Posterior vena cava (tissue), 2 donors: ENCODE measurements at places on chromosomes 5 and 9. TPM values are rescaled to one million over a fixed set of nuclear protein-coding genes. Genes with fewer than 3 reads are reported as not detected.

SNCAIP gene
- 4.1 TPM for total RNA-seq

CCDC192 gene
- not detected for total RNA-seq

PCDHA13 gene
- not detected for total RNA-seq

TERT gene
- total RNA-seq, result 0.14 TPM
